ENCODE measurements at places on chromosomes 3 and 15. TPM values are rescaled to one million over a fixed set of nuclear protein-coding genes. Genes with fewer than 3 reads are reported as not detected.

LRRC58 gene
- total RNA-seq, result 12.1 TPM

SEMA3F gene
- 22.0 TPM for total RNA-seq

NLGN1 gene
- not detected for total RNA-seq

TMEM44 gene
- total RNA-seq, result 11.7 TPM

IQCH gene
- total RNA-seq, result 1.0 TPM

ITIH1 gene
- total RNA-seq, result not detected

PRSS50 gene
- not detected for total RNA-seq

GTPBP8 gene
- total RNA-seq, result 16.6 TPM

NOP10 gene
- total RNA-seq, result 491 TPM

RPL39L gene
- 49.2 TPM for total RNA-seq

RTP3 gene
- total RNA-seq, result not detected

TARS3 gene
- 8.1 TPM for total RNA-seq

ADPGK gene
- 67.1 TPM for total RNA-seq

RBP2 gene
- total RNA-seq, result not detected

CAPN3 gene
- 0.27 TPM for total RNA-seq

CD276 gene
- total RNA-seq, result 61.9 TPM

Data from A549 treated with dexamethasone at 1 μM for 4 hours (cell line).